NCI-H2029 treated with DMSO at 0.1 percent for 48 hours (cell line): ENCODE measurements at places on chromosomes 12 and 14.

DNA sequence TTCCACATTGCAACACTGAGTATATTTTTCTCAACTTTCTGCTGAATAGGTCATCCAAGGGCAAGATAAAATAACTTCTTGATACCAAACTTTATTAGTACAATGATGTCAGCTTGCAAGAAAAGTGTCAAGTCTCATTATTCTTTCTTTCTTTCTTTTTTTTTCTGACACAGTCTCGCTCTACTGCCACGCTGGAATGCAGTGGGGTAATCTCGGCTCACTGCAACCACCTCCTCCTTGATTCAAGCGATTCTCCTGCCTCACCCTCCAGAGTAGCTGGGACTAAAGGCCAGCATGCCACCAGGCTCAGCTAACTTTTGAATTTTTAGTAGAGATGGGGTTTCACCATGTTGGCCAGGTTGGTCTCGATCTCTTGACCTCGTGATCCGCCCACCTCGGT, 523.4 kb downstream of the FSCB start:
- no peak for DNase-seq

DNA sequence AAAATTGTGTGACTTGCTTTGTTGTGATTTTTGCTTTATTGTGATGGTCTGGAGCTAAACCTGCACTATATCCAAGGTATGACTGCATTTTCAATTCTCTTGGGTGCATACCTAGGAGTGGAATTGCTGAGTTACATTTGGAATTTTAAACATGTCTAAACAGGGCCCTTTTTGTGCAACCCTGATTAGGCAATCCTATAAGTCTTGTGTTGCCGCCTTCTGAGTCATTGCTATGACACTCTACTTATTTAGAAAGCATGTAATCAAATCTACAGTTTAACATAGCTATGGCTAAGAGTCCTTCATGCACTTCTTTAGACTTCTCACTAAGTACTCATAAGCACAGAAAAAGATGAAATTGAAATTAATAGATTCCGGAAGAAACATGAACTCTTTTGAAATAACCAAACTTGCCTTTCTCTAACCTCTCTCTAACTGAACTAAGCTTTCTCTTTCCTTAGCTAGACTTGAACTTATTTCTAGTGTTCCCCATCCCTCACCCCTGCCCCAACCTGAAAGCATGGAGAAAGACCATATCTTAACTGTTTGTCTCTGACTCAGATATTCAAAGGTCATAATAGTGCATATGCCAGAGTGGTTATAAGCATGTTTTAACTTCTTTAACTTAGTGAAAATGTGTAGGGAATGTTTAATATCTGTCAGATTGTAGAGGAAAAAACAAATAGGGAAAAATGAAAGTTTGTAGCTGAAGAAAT, 203.0 kb downstream of the SNAPC1 start:
- no peak for DNase-seq

DNA sequence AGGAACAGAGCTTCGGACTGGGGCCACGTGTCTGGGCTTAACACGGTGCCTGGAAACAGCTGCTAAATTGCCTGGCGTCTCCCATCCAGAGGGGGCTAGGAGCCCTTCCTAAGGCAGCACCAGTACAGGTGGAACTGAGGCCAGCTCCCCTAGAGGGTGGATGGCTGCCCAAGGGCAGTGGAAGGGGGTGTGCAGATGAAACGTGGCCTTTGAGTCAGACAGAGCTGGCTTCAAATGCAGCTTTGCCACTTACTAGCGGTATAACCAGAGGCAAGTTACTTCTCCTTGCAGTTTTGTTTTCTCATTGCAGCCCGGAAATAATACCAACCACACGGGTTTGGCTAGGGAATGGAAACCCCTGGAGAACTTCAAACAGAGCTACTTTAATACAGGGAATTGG, 59.3 kb upstream of the SLC24A4 start:
- DNase-seq = no peak

DNA sequence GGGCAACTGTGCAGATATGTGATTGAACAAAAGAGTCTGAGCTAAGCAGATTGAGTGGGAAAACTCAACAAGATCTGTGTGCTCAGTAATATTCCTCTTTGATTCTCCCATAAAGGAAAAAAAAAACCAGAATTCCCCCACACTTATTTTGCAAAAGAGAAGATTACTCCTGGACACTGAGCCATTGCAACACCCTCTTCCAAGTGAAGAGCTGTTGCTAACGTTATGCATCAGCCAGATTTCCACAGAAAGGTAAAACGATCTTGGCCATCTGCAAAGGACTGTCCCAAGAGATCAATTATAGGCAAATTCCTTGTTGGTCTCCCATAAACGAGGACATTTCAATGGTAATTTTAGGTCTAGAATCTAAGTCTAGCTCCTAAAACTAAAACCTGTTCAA, 587.7 kb downstream of the C12orf50 start:
- DNase-seq = no peak

DNA sequence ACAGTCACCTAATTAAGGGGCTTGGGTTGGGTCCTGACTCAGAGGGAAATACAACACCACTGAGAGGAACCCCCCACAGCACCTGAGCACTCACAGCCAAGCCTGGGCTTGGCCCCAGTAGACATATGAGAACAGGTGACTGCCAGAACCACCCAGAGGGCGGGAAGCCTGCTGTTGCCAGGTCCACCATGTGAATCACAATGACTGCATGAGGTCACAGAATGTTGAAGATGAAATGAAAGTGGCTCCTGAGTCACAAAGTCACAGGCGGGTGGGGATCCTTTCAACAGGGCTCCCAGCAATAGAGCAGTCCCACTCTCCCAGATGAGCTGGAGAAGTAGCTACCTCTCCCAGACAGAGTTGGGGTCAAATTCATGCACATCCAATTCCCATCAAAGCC, at the start of gene LRRC74A:
Gene LRRC74A, plus strand, starts transcription at position 287 of the 400 bp plus-strand sequence. CDS start 290 bp downstream, outside the sequence.
- DNase-seq = no peak
